SW 1271 (cell line): ENCODE measurements at places on chromosomes 11 and 22.

DNA sequence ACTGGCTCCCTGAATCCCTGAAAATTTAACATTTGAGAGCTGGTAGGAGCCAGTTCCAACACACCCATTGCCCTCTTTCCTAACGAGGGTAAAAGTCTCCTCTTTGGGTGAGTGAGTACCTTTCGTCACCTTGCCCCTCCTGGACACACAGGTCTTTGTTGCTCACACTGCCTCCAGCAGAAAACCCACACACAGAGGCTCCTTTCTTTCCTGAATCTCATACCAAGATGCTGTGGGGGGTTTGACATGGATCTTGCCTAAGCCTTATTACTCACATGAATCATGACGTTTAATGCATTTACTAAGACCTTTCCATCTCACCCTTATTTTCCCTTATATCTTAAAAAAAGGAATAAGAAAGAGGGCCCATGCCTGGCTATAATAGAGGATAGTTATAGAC lies 53.0 kb downstream of the PARVA start:
- DNase-seq: no peak

- DNase-seq: no peak
Observed at GRCh38 chr11:118473537-118473936, 37.2 kb downstream of the KMT2A start.

GRCh38 chr22:23014250-23014649 lies 56.1 kb upstream of the GNAZ start:
- DNase-seq: no peak

DNA sequence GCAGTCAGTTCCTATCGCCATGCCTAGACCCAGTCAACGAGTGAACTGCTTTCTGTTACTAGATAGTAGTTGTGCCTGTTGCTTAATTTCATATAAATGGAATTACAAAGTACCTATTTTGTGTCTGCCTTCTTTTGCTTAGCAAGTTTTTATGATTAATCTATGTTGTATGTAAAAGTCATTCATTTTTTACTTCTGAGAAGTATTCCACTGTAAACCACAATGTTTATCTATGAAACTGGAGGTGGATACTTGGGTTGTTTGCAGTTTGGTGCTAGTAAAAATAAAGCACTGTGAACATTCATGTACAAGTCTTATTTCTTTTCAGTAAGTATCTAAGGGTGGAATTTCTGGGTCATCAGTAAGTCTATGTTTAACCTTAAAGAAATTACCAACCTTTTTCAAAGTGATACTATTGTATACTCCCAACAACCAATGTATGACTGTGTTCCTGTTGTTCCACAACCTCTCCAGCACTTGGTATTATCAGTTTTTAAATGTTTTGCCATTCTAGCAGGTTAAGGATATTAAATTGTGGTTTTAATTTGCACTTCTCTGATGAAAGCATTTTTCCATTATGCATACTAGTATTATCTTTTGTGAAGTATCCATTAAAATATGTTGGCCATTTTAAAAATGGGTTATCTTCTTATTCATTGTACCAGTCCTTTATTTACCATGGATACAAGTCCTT lies 68.2 kb downstream of the DNAJC24 start:
- DNase-seq: no peak

DNA sequence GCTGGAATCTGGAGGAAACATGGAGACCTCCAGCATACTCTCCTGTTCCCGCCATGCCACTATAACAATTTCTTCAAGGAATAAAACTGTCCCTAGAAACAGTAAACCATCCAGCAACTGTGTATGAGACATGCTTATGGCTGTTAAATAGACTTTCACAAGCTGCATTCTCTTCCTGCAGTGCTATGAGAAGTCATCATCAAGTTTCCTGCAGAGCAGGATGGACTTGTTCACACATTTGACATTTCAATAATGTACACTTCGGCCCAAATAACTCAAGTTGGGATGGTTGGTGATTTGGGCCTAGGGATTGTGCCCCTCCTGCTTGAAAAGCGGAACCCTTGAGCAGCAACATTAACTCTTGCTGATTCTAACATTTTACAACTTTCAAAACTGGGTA lies 20.2 kb upstream of the CSF2RB start:
- no peak for DNase-seq

DNA sequence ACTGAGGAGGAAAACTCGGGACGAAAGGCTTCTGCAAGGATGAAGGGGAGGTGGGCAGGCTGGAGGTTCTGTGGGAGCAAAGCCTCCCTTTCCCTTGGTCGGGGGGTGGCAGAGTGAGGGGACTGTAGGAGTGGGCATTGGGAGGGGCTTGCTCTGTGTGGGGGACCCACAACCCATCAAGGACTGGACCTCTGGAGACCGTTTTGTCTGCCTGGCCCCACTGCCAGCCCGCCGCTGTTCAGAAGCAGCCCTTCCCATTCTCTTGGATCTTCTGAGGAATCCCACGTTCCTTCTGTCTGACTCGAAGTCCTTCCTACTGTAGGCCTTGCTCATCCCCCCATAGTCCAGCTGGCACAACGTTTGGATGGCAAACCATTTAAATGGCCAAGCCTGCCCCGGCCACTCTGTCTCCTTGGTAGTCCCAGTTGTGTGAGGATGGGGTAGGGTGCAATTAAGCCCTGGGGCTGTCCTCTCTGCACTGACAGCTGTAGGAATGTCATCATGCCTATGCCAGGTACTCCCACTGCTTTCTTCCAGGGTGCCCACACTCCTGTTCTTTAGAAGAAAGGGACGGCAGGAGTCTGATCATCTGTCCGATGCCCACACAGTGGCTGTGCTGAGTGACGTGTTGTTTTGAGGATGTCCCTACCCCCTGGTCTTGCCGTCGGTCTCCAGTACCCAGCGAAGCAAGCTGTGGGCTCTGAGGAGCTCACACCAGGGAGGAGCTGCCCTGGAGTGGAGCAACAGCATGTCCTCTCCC lies 17.0 kb upstream of the NECTIN1 start:
- DNase-seq: no peak

GRCh38 chr11:3632070-3632660 lies 9.6 kb downstream of the ART5 start:
- DNase-seq: no peak
